OCI-LY7 (cell line): ENCODE measurements at places on chromosomes 1 and 21.

GRCh38 chr1:198272492-198272891 lies 115.7 kb downstream of the NEK7 start:
- no peak for DNase-seq

- no peak for DNase-seq
Measured at GRCh38 chr1:39332291-39332690, 127.8 kb downstream of the MACF1 start.

- peak; percentile 99 for DNase-seq
Measured at GRCh38 chr1:16366722-16367257, at the start of gene SZRD1. SZRD1 (plus strand) TSS chr1:16367242; CDS start chr1:16367258, 16 bp downstream.

DNA sequence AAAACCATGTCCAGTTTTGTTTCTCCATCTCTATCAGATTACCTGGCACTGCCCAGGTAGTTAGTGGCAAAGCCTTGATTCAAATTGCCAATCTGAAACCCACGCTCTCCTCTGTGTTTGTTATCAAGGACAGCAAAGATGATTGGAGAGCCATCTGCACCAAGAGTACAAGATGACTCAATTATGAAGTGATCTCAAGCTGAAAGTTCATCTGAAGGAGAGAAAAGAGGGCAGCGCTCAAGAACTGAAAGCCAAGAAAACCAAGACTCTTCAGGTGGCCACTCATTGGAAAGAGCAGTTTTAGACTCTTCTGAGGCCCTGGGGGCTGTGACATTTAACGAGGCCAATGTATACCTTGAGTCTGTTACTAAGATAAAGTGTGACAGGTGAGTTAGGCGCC lies 13.8 kb downstream of the RXRG start:
- DNase-seq: no peak

DNA sequence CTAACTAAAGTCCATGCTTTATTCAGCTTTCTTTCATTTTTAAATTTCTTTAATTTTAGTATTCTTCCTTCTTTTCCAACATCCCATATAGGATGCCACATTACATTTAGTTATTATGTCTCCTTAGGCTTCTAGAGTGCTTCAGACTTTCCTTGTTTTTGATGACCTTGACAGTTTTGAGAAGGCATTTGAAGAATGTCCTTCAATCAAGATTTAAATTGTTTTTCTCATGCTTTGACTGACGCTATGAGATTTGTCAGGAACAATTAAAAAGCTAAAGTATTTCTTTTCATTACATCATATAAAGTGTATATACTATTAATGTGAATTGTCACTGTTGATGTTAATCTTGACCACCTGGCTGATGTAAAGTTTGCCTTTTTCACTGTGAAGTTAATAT lies 173.7 kb upstream of the LYPLAL1 start:
- DNase-seq: no peak

DNA sequence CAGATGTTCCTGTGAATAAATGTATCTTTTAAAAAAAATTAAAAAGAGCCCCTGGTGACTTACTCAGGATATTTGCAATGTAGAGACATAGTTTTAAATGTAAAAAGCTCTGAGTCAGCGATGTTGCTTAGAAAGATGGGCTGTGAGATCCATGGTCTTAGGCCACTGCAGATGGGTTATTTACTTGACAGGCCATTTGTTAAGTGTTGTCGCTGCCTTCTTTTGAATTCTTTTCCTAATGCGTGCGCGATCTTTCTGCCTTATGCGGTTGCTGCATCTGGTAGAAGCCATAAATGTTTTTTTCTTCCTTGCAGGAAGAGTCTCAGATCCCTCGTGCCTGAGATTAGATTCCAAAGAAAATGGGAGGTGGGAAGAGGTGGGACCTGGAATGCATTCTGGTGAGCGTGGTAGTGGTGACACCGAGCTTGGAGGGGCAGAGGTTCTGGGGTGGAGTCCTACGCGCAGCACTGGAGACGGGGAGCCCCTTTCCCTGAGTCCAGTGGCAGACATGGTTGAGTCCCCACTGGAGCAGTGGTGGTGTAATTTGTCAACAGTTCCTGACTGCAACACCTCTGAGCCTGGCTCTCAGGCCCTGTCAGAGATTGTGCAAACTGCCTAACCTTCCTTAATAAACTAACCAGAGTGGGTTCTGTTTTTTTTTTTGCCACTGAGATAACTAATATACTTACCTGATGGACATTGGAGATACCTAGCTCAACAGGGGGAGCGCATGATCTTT lies 197.2 kb downstream of the HHAT start:
- no peak for DNase-seq

DNA sequence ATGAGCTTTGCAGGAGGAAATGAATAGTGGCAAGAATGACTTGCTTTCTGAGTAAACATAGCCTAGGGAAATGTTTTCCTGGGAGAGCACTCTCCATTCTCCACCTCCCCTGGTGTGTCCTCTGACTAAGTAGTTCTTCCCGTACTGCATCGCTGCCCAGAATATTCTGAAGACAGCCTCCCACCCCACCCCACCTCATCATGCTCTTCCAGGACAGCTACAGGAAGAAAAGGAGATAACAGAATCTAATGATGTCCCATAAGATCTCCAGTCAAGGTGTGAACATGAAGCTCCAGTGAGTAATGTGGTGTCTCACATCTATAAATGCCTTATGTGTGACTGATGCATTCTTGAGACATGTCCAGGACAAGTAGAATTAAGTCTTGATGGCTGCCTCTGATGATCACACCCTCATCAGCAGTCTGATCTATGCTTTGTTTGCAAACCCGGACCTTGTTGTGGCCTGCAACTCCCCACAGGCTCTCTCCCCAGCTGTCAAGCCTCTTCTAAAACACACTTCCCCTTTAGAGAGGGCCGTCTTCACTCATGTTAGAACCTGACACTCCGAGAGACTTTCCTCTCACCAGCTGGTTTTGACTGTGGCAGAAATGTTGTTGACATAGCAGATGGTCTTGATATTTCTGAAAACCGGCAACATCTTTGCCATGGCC lies 183.0 kb downstream of the CYYR1 start:
- DNase-seq: no peak

DNA sequence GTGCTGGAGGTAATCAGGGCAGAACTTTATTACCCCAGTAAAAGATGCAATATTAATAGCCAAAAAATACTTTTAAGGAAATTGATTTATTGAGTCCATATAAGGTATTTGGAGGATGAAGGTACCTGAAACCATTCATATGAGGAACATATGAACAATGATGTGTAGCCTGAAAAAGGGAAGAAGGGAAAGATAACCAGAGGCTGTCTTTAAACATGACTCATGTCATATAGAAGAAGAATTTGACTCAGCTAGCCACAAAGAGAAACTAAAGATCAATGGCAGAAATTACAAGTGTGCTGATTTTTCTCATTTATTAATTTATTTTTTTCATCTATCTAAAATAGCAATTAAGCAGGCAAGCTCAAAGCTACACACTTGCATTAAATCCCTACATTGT lies 136.2 kb upstream of the DUSP10 start:
- no peak for DNase-seq

GRCh38 chr1:96087719-96088118 lies 633.9 kb upstream of the PTBP2 start:
- no peak for DNase-seq

DNA sequence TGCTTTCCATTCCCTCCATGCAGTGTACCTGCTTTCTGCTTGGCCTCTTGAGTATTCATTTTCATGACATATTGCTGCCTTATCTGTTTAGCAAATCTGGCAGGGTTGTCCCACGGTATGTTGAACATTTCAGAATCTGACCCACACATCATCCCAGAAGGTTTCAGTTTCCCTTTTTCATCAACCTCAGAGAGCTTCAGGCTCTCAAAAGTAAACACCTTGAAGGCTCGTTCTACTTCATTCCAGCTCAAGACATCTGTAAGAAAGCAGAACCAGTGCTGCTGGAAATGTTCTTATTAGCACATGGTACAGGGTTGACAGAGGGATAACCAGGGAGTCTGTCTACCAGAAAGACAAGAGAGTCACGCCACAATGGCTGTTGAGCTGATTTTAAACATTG lies 103.6 kb downstream of the SPAG17 start:
- no peak for DNase-seq

DNA sequence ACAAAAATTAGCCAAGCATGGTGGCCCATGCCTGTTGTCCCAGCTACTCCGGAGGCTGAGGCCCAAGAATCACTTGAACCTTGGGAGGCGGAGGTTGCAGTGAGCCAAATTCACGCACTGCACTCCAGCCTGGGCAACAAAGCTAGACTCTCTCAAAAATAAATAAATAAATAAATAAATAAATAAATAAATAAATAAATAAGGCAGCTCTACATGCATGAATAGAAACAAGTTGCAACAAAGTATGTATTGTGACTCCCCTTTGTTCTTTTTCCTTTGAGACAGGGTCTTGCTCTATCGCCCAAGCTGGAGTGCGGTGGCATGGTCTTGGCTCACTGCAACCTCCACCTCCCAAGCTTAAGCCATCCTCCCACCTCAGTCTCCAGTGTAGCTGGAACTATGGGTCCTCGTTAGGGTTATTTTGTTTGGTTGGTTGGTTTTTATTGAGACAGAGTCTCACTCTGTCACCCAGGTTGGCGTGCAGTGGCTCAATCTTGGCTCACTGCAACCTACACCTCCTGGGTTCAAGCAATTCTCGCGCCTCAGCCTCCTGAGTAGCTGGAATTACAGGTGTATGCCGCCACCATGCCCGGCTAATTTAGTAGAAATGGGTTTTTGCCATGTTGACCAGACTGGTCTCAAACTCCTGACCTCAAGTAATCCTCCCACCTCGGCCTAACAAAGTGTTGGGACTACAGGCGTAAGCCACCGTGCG lies 8.0 kb downstream of the USP48 start:
- DNase-seq: no peak

DNA sequence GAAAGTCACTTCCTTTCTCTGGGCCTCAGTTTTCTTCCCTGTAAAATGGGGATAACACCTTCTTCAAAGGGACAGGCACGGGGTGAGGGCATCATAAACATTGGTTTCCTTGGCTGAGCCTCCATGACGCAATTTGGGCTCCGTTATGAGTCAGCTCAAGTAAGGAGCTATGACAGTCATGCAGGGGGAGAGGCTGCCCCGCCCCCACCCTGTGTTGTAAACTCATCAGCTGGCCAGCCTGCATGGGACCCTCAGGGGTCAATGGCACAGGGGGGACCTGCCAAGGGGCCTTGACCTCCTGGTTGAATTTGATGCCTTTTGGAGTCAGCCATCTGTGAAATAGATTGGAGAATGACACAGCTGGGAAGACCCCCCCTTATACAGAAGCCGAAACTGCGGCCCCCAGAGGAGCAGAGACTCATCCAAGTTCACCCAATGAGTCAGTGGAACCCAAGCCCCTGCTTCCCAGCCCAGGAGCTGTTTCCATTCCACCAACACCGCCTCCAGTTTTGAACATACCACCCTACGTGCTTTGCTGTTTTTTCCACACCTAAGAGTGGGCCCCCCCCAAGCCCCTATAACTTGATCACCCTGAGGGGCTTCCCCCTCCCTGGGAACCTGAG lies 36.8 kb upstream of the RUNX3 start:
- no peak for DNase-seq

DNA sequence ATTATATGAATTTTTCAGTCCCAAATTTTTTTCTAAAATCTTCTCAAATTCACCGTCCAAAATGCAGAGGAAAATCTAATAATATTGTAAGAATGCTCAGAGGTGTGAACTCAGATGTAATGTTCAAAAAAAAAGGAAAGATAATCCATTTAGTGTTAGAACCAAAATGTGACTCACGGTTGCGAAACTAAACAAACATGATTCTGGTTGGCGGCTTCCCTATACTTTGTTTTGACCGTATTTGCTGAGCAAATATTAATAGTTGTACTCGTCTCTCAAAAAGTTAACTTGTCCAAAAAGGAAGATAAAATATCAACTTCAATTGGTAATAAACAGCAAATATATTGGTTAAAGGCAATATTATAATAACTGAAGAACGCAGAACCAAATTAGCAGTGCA lies 34.4 kb downstream of the ZSWIM5 start:
- no peak for DNase-seq

- DNase-seq: no peak
Measured at GRCh38 chr1:6578624-6579373, 995 bp upstream of the ZBTB48 start.

- DNase-seq: no peak
Measured at GRCh38 chr1:170623171-170623570, 40.8 kb upstream of the PRRX1 start.
